ENCODE measurements at places on chromosomes 4 and X.

- DNase-seq, result no peak
Measured at GRCh38 chr4:84063619-84064018, 435.5 kb downstream of the NKX6-1 start.

DNA sequence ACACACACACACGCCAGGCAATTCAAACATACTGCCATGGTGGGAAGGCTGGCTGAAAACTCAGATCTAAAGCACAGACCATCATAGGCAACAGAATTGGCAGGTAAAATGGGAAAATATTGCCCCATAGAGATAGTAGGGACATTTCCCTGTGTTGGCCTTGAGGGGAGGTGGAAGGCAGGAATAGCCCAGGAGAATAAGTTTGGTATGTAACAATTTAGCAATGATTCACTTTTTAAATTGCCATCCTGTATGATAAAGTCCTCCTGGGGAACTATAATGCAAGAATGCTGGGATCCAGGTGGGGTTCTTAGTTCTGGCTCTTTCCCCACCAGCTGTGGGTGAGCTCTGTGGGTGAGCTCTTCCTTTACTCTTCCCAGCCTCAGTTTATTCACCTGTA is 51.0 kb downstream of the ATXN3L start:
- DNase-seq, result no peak

DNA sequence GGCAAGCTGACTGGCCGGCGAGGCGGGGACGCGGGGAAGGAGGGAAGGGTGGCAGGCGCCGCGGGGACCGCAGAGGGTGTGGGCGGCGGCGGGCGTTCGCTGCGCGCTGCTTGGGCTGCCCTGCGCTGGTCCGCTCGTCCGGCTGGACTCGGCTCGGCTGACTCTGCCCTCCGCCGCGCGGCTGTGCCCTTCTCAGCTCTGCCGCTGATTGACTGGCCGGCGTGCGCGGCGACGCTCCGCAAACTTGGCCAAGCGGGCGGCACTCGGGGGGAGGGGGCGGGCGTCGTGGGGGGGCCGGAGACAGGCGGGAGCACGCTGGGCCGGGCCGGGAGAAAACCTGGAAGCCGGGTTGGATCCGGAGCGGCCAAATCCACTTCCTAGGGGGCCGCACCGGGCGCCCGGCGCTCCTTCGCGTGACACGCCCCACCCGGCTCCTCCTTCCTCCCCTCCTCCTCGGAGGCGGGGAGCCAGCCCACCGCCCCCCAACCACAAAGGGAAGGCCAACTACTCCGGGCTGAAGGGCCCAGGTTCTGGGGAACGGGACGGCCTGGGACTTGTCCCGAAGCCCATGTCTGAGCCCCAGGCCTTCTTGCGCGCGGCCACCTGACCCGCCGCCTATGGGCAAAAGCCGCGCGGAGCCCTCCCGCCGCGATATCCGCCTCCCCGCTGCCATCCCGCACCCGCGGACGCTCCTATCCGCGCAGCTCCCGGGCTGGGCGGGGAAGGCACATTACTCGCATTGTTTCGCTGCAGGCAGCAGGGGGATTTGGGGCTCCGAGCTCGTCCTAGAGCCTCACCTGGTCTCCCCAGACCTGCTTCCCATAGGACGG is at the start of gene GPC4:
Gene GPC4 (minus strand): TSS at position 214 of the 830 bp plus-strand sequence. CDS start 524 bp downstream, outside the sequence.
- peak; percentile 84 for DNase-seq

DNA sequence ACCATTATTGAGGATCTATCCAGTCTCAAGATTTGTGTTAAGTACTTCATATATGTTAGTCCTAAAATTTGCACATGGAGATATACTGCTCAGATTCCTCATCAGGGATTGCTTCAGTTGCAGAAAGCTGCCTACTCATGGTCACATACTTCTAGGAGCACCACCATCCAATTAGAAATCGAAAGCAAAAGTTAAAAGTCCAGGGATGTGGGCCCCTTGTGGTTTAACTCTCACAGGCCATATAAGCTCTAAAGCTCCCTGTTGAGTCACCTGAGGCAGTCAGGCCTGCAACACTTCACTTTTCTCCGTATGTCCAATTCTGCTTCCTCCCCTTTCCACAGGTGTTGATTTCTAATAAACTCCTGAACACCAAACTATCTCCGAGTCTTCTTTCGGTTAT is 84.2 kb downstream of the CNOT6L start:
- no peak for DNase-seq

- no peak for DNase-seq
Measured at GRCh38 chrX:18034504-18034903, 173.4 kb upstream of the RAI2 start.
